ENCODE measurements at places on chromosomes 5 and 9. TPM values are rescaled to one million over a fixed set of nuclear protein-coding genes. Genes with fewer than 3 reads are reported as not detected.

- H3K4me1 ChIP-seq = no peaks in the 10 kb centered on the region
- no peaks in the 10 kb centered on the region for H3K27me3 ChIP-seq
- no peak for DNase-seq
- no peak overlapping the region for H3K4me3 ChIP-seq
- no peaks in the 10 kb centered on the region for H3K36me3 ChIP-seq
- no peak overlapping the region for H3K27ac ChIP-seq
Measured at GRCh38 chr5:151708126-151708525, 21.4 kb upstream of the SPARC start.

DNA sequence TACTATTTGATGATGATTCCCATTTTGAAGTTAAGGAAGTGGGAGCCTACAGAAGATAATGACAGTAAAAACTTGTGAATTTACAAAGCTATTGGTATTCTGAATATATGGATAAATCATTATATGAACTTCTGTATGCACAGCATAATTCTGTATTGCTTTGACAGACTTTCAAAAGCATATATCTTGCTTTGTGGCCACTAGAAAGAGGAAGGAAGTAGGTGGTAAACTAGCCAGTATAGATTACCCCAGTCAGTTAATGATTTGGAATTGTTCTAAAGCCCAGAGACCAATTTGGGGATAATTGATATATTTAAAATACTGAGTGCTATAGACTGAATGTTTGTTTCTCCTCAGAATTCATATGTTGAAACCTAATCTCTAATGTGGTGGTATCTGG, 53.0 kb downstream of the NR2F1 start:
- H3K27me3 ChIP-seq = no peaks in the 10 kb centered on the region
- no peak overlapping the region for H3K4me3 ChIP-seq
- H3K27ac ChIP-seq = no peak overlapping the region
- DNase-seq = no peak
- H3K4me1 ChIP-seq = no peaks in the 10 kb centered on the region

GRCh38 chr9:110115341-110115820, 92.6 kb downstream of the C9orf152 start:
- no peak overlapping the region for H3K27ac ChIP-seq
- H3K36me3 ChIP-seq = no peaks in the 10 kb centered on the region
- H3K4me1 ChIP-seq = no peaks in the 10 kb centered on the region
- H3K4me3 ChIP-seq = no peak overlapping the region

GRCh38 chr5:133610489-133611356, 1.6 kb downstream of the FSTL4 start:
- peaks cover 22% of the 10 kb centered on the region for H3K4me1 ChIP-seq
- H3K36me3 ChIP-seq = no peaks in the 10 kb centered on the region
- peak overlapping the region; percentile 27 for H3K4me3 ChIP-seq

Gene TAS2R1
- total RNA-seq = not detected

GRCh38 chr5:40797273-40798011, 732 bp downstream of the PRKAA1 start:
- H3K36me3 ChIP-seq = no peaks in the 10 kb centered on the region
- H3K27ac ChIP-seq = peak overlapping the region; percentile 95
- H3K4me1 ChIP-seq = no peaks in the 10 kb centered on the region
- no peaks in the 10 kb centered on the region for H3K27me3 ChIP-seq
- peak overlapping the region; percentile 100 for H3K4me3 ChIP-seq
- peak; percentile 87 for DNase-seq

DNA sequence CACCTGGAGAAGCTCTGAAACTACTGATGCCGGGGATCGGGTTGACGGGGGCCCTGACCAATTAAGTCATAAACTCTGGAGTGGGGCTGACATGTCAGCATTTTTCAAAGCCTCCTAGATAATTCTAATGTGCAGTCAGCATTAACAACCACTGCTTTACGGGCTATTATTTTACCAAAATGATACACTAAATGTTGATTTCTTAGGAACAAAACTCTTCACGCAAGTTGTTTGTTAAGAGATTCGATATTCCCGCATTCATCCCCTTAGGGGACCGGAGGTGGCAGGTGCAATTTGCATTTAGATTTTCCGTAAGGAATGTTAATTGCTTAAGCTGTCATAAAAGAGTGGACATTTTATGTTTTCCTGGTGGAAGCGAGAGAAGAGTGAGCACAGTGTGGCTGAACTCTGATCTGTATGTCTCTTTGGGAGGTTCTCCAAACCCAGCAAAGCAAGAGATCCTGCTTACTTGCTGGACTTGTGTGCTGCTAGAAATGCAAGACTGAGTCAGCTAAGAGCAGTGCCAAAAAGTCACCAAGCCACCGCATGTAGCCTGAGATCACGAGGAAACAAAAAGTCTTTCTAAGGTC, 77.6 kb downstream of the UGCG start:
- DNase-seq = no peak
- no peaks in the 10 kb centered on the region for H3K36me3 ChIP-seq
- no peak overlapping the region for H3K27ac ChIP-seq
- H3K27me3 ChIP-seq = no peaks in the 10 kb centered on the region
- no peaks in the 10 kb centered on the region for H3K4me1 ChIP-seq
- no peak overlapping the region for H3K4me3 ChIP-seq

DNA sequence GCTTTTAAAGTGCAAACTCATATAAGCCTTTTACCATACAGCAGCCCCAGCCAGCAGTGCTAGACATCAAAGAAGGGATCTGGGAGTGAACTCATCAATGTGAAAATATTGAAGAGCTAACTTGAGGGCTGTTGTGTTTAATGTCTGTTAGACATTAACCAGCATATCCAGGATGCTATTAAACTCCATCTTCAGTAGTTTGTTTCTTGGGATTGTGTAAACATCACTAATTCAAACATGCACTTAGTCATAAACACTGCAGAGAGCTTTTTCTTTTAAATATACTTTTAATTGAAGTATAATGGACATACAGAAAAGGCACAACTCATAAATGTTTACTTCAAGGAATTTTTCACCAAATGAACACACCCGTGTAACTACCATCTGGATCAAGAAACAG, 81.8 kb downstream of the TMEM252 start:
- no peak overlapping the region for H3K4me3 ChIP-seq
- H3K4me1 ChIP-seq = peaks cover 85% of the 10 kb centered on the region
- no peaks in the 10 kb centered on the region for H3K27me3 ChIP-seq
- peaks cover 1% of the 10 kb centered on the region for H3K36me3 ChIP-seq
- no peak for DNase-seq
